ENCODE measurements at places on chromosomes 16 and 17.
A peak's percentile ranks its signal among the peaks of the same experiment; 100 is the strongest.

DNA sequence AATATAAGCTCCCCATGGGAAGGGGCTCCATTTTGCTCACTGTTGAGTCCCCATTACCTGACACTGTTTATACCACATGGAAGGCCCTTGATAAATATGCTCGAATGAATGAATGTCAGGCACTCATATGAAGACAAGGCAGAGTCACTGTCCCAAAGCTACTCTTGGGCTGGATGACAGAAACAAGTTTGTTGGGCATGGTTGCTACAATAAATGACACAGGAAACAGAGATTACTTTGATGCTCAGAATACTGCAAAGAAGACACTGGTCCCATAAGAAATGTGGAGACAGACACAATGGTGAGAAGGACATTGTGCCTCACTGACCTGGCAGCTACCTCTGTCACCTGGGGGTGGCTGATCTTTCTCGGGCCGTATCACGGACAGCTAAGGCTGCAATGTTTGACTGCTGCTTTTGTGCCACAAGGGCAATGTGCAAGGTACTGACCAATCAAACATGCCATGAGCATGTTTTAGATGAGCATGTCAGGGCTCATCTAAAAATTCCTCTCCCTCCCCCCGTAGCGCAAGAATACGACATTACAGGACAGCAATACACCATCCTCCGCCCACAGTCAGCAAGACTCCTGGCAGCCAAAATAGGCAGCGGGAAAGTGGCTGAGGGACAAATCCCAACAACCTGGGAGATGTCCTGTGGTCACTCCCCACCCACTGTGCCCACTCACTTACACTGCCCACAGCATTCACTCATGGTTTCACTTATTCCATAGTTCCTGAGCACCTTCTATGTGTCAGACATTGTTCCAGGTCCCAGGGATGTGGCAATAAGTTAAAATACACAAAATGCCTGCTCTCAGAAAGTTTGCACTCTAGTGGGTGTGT, 5.0 kb downstream of the PIK3R6 start:
- no peak for DNase-seq

- DNase-seq: no peak
Observed at GRCh38 chr16:87178177-87178863, 138.9 kb downstream of the C16orf95 start.

GRCh38 chr17:63997341-63998048, 656 bp upstream of the PRR29 start:
- DNase-seq: no peak

GRCh38 chr16:47058295-47059086, 85.0 kb upstream of the DNAJA2 start:
- DNase-seq: peak; percentile 45

DNA sequence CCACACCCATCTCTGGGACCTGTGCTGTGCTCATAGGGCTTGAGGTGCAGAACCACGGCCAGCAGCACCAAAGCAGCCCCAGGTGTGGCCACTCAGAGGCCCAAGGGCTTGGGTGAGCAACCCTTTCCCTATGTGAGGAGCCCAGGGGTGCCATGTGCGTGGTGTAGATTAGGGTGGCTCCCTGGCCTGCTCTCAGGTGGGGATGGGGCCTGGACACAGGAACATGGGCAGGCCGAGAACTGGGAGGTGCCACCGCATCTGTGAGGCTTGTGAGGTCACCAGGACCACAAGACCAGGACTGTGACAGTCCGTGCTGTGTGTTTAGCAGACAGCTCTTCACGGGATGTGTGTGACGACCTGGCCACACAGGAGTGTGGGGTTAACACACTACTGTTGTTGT, 103.5 kb upstream of the ZNF750 start:
- peak; percentile 54 for DNase-seq

DNA sequence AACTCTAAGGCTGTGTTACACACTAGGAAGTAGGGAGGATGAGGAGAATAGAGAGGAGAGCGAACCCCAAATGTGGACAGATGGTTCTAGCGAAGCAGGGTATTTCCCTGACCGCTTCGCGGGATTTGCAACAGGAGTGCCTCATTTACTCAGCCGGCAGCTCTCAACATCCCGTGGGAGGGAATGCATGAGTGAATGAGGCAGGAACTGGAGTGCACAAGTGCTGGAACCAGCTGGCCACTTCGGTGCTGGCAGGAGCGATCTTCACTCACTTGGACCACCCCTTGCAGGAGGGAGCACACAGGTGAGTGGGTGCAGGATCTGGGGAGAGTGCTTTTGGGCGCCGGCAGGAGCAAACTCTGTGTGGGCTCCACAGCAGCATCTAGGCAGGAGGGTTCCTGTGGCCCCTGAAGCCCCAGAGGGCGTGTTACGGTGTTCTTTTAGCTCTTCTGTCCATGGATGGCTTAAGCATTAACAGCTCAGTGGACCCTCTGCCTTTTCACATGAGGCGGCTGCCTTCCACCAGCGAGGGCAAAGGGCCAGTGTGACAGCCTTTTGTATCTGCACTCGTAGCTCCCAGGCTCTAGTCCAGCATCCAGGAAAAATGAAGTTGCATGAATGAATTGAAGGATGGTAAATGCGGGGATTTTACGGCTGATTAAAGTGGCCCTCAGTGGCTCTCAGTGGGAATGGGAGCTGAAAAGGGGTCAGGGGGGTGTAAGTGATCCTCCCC, 17.4 kb upstream of the ZNHIT3 start:
- no peak for DNase-seq

DNA sequence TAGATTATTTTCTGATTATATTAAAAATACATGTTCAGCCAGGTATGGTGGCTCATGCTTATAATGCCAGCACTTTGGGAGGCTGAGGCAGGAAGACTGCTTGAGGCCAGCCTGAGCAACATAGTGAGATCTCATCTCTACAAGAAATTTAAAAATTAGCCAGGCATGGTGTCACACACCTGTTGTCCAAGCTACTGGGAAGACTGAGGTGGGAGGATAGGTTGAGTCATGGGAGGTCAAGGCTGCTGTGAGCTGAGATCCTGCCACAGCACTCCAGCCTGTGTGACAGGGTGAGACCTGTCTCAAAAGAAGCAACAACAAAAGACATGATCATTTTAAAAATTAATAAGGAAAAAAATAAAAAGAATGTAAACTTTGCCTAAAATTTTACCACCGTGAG, 40.7 kb downstream of the PRAC1 start:
- no peak for DNase-seq

DNA sequence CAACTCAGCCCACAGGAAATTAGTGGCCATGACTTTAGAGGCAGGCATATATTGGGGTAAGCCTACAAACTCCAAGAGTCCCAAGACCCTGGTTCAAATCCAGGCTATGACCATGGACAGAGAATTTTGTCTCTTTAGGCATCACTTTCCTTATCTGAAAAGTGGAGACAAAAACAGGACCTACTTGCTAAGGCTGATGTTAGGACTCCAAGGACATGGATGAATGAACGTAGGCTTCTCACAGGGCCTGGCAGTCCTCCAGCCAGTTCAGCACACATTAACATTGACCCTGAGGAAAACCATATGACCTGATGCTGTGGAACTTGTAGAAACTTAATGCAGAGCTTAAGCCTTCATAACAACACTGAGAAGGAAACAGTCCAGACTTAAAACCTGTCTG, 1.4 kb downstream of the FKBP10 start:
- no peak for DNase-seq

GRCh38 chr17:18074566-18075272, 13.0 kb upstream of the DRG2 start:
- no peak for DNase-seq
